Type B pancreatic cell (in vitro differentiated cells): ENCODE measurements at places on chromosomes 2 and 18. TPM values are rescaled to one million over a fixed set of nuclear protein-coding genes. Genes with fewer than 3 reads are reported as not detected.

Gene TEKT4
- 0.34 TPM in 1 of 2 replicates, not detected in the other for total RNA-seq

Gene PSD4
- 38.8 and 79.1 TPM in 2 replicates for total RNA-seq

Gene DSG1
- total RNA-seq: 4.8 and 40.8 TPM in 2 replicates

Gene ANKRD30BL
- not detected in 2 replicates for total RNA-seq

Gene PTPN4
- total RNA-seq: 31.7 and 37.4 TPM in 2 replicates

Gene CRYBA2
- 77.3 and 179 TPM in 2 replicates for total RNA-seq

Gene PSME4
- 59.0 and 65.6 TPM in 2 replicates for total RNA-seq

Gene GCG
- 4,376 and 4,649 TPM in 2 replicates for total RNA-seq

Gene MARCHF4
- 0.93 and 1.1 TPM in 2 replicates for total RNA-seq

Gene GNLY
- total RNA-seq: not detected in 2 replicates

Gene IL1R2
- 0.48 and 1.2 TPM in 2 replicates for total RNA-seq

Gene DLX2
- total RNA-seq: 4.3 and 6.9 TPM in 2 replicates

Gene CCBE1
- total RNA-seq: 8.3 and 51.3 TPM in 2 replicates

Gene NCKAP5
- total RNA-seq: 7.7 and 11.2 TPM in 2 replicates

Gene CTNNA2
- total RNA-seq: 3.2 and 15.0 TPM in 2 replicates

Gene REEP1
- total RNA-seq: 6.4 and 14.1 TPM in 2 replicates

Gene EN1
- 0.57 and 2.7 TPM in 2 replicates for total RNA-seq

Gene STEAP3
- 19.0 and 25.5 TPM in 2 replicates for total RNA-seq

Gene SRD5A2
- total RNA-seq: 0.26 TPM in 1 of 2 replicates, not detected in the other

Gene LHCGR
- total RNA-seq: 0.40 and 0.92 TPM in 2 replicates

Gene PCARE
- not detected in 2 replicates for total RNA-seq

Gene ABCG5
- total RNA-seq: 0.10 and 0.36 TPM in 2 replicates

Gene MOGAT1
- 0.45 TPM in 1 of 2 replicates, not detected in the other for total RNA-seq

Gene ONECUT2
- total RNA-seq: 6.8 and 16.1 TPM in 2 replicates

Gene TMEFF2
- total RNA-seq: 10.7 and 14.0 TPM in 2 replicates

Gene ADNP2
- total RNA-seq: 26.4 and 28.4 TPM in 2 replicates

Gene KIF1A
- total RNA-seq: 78.4 and 112 TPM in 2 replicates

Gene DLGAP1
- 2.6 and 3.7 TPM in 2 replicates for total RNA-seq

Gene CFC1
- total RNA-seq: 25.5 and 27.1 TPM in 2 replicates

Gene FLACC1
- 0.48 and 1.4 TPM in 2 replicates for total RNA-seq

Gene IL36G
- total RNA-seq: not detected in 2 replicates

Gene CREB1
- 78.5 and 89.6 TPM in 2 replicates for total RNA-seq

Gene LRATD1
- total RNA-seq: 21.6 and 52.0 TPM in 2 replicates

Gene TRIM43
- total RNA-seq: not detected in 2 replicates

Gene ARHGAP25
- total RNA-seq: 1.1 and 2.4 TPM in 2 replicates

Gene EFR3B
- 5.3 and 12.4 TPM in 2 replicates for total RNA-seq

Gene LINC00305
- total RNA-seq: not detected in 2 replicates

Gene CD207
- not detected in 2 replicates for total RNA-seq

Gene LGALSL
- total RNA-seq: 19.2 and 20.3 TPM in 2 replicates

Gene RIT2
- total RNA-seq: not detected in 2 replicates

Gene SNED1
- total RNA-seq: 9.7 and 140 TPM in 2 replicates

Gene NTSR2
- not detected in 2 replicates for total RNA-seq

Gene YPEL5
- 55.0 and 69.8 TPM in 2 replicates for total RNA-seq

Gene CACNB4
- 0.38 and 5.6 TPM in 2 replicates for total RNA-seq

Gene UGT1A3
- total RNA-seq: 0.19 TPM in 1 of 2 replicates, not detected in the other

Gene ALPG
- total RNA-seq: 0.14 and 0.88 TPM in 2 replicates

Gene SFTPB
- total RNA-seq: 2.7 and 23.0 TPM in 2 replicates
